ENCODE measurements at places on chromosomes 11 and 22.

- no peak for DNase-seq
These were observed 315.0 kb downstream of the BRD1 start for GRCh38 chr22:49512487-49513165.

GRCh38 chr11:71153005-71153390, 99.4 kb downstream of the SHANK2 start:
- no peak for DNase-seq

DNA sequence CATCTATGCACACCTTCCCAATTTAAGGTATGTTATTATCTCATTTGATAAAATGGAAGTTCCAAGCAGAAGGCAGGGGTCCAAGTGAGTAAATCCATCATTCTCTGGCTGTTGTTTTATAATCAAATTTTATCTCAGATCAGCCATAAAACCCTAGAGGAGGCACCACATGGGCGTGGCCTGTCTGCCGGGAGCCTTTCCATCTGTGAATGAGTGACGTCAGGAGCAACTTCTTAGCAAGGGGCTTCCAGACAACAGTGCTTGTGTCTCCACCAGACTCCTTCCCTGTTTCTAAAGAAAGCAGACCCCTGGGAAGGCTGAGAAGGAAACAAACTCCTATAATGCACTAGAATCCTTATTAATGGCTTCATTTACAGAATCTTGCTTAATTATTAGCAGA, 13.5 kb downstream of the SEZ6L start:
- no peak for DNase-seq

GRCh38 chr11:119728211-119728626, 781 bp downstream of the NECTIN1 start:
- DNase-seq: no peak

DNA sequence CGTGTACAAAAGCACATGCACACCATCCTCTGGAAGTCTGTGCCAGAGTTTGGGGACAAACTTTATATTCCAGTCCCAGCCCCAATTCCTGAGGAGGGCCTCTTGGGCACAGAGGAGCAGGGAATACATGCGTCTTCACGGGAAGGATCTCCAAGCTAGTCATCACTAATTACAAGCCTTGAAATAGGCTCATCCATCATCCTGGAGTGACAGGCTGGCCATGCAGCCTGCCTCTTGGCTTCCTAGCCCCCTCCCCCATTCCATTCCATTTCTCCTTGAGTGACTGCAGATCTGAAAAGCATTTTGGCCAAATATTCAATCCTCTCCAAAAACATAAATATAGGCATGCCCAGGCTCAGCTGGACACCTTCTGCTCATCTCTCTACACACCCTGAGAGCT, 24.8 kb downstream of the SERPING1 start:
- no peak for DNase-seq

- no peak for DNase-seq
These were observed 125.2 kb upstream of the SNX19 start for GRCh38 chr11:131041331-131042040.

DNA sequence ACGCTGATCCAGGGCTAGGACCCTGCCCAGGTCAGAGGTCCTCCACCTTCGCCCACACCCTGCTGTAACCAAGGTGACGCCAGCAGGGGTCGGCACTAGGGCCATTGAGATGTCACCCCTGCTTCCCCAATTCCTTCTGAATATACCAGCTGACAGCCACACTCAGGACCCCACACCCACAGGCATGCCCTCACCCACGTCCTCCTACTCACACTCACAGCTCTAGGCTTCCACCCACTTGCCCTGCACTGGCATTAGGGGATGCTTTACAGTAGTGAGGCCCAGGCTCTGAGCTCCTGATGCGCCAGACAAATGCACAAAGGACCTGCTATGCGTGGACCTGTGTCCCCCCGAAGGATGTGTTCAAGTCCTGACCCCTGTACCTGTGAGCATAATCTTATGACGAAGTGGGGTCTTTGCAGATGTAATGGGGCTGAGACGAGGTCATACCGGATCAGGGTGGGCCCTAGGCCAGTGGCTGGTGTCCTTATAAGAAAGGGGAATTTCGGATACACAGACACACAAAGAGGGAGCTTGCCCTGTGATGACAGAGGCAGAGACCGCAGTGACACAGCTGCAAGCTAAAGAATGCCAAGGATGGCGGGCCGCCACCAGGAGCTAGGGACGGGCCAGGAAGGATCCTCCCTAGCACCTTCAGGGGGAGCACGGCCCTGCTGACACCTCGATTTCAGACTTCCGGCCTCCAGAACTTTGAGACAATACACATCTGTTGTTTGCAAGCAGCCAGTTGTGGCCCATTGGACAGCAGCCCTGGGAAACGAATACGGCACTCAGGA, 11.2 kb downstream of the WNT11 start:
- no peak for DNase-seq

DNA sequence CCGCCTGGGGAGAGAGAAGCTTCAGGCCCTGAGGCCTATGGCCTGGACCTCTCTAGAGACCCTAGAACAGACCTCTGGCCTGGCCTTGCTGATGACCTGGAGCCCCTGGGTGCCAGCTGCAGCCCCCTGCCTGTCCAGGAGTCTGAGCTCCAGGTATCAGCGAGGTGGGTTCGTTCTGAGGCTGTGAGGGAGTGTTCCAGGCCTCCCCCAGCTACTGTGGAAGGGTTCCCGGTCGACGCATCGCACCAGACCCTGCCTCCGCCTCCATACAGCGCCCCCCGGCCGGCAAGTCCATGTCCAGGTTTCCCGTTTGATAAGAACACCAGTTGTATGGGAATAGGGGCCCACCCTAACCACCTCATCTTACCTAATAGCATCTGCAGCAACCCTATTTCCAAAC, 111.1 kb downstream of the KCNQ1 start:
- DNase-seq: no peak

- no peak for DNase-seq
These were observed 113.2 kb downstream of the STK33 start for GRCh38 chr11:8480858-8481257.

DNA sequence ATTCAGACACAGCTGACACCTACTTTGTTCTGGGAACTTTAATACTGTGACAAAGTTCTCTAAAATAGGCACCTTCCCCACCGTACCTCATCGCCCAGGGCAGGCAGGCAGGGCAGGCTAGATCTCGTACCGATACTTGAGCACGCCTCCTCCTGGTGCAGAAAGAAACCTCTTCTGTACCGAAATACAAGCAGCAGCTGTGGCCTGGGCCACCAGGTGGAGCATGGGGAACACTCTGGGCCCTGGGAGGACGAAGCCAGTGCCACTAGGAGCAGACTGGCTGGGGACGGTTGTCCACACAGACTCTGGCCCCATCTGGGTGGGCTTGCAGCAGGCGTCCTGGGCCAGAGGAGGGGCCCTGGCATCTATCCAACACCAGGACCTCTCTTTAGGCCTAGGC, 12.8 kb downstream of the PMM1 start:
- DNase-seq: peak; percentile 45

- no peak for DNase-seq
These were observed 67.6 kb upstream of the BID start for GRCh38 chr22:17841836-17842235.

- no peak for DNase-seq
These were observed 224.7 kb downstream of the SNX19 start for GRCh38 chr11:130691581-130691980.

- no peak for DNase-seq
These were observed 624.7 kb upstream of the B3GAT1 start for GRCh38 chr11:135036488-135037297.

DNA sequence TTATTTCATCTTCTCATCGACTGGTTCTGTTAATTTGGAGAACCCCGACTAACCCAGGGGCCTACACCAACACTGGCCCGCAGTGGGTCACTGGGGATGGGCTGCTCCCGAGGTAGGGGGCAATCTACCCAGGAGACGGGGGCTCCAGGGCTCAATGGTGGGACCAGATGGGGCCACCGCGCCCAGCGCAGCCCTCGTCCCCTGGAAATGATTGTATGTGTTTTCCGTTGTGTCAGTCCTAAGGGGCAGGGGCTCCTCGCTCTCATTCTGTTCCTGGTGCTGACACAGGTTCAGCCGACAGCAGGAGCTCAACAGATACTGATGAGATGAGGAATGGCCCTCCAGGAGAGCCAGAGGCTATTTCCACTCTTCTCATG, 20.7 kb downstream of the A4GALT start:
- DNase-seq: no peak

- no peak for DNase-seq
These were observed 121.7 kb upstream of the CHORDC1 start for GRCh38 chr11:90344546-90344945.

GRCh38 chr22:31286360-31287255, 5.7 kb downstream of the PIK3IP1 start:
- no peak for DNase-seq

GRCh38 chr11:16226245-16226644, 130.1 kb downstream of the SOX6 start:
- DNase-seq: peak; percentile 40

- DNase-seq: no peak
These were observed 99.4 kb upstream of the ZC3H12C start for GRCh38 chr11:109993786-109994185.

- DNase-seq: no peak
These were observed 154.9 kb downstream of the MPPED1 start for GRCh38 chr22:43566561-43567332.

GRCh38 chr11:78603792-78604191, 29.1 kb upstream of the NARS2 start:
- no peak for DNase-seq

- DNase-seq: no peak
These were observed 11.5 kb downstream of the ZNF74 start for GRCh38 chr22:20405291-20405930.

- no peak for DNase-seq
These were observed 31.2 kb upstream of the SNX19 start for GRCh38 chr11:130947481-130947880.

GRCh38 chr22:44729391-44730021, 22.9 kb upstream of the ARHGAP8 start:
- no peak for DNase-seq

DNA sequence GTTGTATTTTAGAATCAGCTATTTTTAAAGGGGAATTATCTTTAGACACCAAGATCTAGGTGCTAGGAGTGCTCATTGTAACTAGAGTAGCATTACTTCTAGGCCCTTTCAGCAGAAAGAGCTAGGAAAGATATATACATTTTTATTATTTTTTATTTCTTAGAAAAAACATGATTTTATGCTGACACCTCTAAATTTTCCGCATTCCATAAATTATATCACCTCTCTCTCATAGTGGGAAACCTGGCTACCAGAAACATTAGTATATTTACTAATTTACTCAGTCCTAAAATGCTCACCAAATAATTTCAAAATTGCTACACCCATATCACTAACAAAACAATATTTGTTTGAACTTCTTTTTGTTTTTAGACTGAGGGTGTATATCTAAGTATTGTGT, 32.1 kb upstream of the SLC36A4 start:
- no peak for DNase-seq

DNA sequence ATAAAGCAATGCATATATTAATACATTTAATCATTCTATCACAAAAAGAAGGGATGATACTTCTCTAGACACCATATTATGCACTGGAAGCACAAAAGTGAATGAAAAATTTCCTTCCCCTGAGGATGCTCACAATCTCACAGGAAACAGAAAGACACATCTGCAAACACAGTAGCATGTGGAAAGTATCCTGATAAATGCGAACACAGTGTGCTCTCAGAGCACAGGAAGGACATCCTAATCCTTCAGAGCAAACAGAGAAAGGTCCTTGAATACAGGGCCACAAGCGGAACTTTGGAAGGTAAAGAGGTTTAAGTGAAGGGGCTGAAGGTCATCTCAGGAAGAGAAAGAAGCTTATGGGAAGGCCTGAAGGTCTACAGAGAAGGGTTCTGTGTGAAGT, 524.6 kb upstream of the LRRC4C start:
- no peak for DNase-seq

- DNase-seq: no peak
These were observed 237.6 kb upstream of the C11orf87 start for GRCh38 chr11:109184376-109184775.

- DNase-seq: peak; percentile 84
These were observed 7.4 kb downstream of the NDUFV1 start for GRCh38 chr11:67613960-67614715.
